Retinal pigment epithelial cell (primary cell): ENCODE measurements at places on chromosomes 2 and 18.

- DNase-seq: no peak
Measured at GRCh38 chr18:44533071-44533470, 147.6 kb upstream of the SETBP1 start.

DNA sequence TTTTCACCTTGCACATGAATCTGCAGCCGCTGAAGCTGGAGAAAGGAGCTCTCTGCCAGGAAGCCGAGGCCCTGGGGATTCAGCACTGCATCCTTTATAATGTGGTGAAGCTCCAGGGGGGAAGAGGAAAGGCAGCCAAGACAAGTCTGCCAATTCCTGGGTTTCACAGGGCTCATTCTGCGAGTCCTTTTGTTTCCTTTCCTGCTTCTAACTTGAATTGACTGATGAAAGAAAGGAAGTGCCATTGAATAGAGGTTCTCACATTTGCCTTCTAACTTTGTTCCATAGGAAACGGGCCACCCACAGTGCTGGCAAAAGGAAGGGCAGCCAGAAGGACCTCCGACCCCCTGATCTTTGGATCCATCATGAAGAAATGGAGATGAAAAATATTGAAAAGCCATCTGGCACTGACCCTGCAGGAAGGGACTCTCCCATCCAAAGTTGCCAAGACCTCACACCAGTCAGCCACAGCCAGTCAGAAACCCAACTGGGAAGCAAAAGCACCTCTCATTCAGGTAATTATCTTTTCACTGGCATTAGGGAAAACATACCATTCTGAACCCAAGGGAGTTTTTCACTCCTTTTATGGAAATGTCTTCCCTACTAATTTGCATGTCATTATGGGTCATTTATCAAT lies 765.4 kb downstream of the MBD2 start:
- no peak for DNase-seq

DNA sequence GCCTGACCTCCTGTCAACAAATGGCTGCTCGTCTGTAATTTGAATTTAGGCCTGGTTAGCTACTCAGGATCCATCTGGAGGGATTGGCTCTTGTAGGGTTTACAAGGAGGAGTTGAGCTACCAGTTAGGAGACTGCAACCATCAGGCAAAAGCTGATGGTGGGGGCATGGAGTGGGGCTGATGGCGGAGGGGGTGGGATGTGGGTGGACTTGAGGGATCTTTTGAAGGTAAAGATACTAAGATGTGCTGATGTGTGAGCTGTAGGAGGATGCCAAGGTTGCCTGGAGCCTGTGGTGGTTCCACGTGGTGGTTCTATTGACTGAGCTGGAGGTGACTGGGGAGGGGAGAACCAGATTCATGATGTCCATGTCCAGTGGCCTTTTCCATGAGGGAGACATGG lies 240.7 kb downstream of the LPIN1 start:
- no peak for DNase-seq

DNA sequence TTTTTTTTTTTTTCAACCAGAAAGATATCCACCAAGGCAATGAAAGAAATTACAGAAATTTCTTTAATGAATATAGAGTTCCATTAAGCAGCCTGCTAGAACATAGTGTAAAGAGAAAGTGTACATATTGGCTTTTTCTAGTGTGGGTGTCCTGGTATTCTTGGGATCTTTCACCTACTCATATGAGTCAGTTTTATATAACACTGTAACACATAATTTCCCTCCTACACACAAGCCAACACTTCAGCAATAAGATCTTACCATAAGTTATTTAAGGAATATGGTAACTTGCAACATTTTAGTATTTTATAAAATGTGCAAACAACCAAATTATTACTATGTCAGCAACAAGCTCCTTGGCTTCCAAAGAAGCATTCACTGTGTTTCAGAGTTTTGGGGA lies 59.9 kb downstream of the ZRANB3 start:
- no peak for DNase-seq

GRCh38 chr2:20184067-20184938 lies 40.6 kb downstream of the SDC1 start:
- peak; percentile 69 for DNase-seq

DNA sequence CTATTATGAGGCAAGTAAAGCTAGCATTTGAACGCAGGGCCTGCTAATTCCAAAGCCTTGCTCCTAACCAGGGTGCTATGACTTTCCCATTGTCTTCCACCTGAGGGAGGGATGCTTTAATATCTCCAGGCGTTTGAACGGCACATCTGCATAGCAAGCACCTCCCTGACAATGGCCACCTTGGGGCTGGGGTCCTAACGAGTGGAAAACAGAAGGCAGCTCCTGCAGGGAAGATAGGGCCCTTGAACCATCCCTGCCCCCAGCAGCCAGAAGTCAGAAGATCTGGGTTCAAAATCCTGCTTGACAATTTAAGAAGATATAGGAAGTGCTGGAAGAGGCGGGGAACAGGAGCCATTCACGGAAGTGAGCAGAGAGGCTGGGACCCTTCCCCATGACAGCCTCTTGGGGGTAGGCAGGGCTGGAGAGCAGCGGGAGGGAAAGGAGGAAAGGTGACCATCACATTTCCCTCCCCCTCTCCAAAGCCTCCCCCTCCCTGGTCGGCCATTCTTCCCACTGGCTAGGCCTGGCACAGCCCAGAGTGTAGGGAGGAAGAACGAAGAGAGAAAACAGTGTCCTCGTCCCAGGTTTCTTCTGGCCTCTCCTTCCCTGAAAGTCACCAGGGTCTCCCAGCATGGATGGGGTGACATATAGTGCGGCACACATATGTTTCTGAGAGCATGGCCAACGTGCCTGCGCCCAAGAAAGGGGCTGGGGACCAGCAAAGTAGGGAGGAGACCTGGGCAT lies 73.5 kb downstream of the EMX1 start:
- DNase-seq: no peak

DNA sequence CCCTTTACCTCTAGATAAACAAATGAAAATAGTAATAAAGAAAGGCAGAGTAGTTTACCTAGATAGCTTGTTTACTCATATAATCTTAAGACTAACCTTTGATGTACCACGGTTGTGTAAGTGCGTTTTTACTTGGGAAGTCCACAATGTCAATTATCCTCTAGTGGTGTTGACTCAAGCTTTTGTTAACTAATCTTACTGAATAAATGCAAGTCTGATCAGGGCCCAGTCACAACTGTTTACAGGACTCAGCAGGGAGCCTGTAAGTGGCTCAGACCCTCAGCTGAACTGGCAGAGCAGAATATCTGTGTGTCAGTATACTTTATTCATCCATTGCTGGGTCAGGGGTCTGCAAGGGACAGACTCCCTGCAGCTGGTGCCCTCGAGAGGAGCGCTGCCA lies 98.1 kb upstream of the ACAA2 start:
- DNase-seq: no peak

GRCh38 chr18:76875390-76876325 lies 53.3 kb downstream of the ZNF236 start:
- DNase-seq: peak; percentile 9
